ENCODE measurements at places on chromosomes 13 and 19.
A peak's percentile ranks its signal among the peaks of the same experiment; 100 is the strongest.

DNA sequence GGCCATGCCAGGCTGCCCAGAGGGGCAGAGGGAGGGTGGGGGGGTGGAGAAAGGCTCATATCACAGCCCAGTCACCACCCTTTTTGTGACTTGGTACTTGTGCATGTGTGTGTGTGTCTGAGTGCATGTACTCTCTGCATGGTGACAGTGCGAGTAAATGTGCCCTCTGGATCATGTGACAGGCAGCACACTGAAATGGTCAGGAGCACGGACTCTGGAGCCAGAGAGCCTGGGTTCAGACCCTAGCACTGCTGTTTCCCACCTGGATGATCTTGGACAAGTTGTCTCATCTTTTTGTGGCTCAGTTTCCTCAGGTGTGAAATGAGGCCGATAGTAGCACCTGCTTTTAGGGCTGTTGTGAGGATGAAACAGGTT lies 2.0 kb downstream of the CIC start:
- no peak for DNase-seq

DNA sequence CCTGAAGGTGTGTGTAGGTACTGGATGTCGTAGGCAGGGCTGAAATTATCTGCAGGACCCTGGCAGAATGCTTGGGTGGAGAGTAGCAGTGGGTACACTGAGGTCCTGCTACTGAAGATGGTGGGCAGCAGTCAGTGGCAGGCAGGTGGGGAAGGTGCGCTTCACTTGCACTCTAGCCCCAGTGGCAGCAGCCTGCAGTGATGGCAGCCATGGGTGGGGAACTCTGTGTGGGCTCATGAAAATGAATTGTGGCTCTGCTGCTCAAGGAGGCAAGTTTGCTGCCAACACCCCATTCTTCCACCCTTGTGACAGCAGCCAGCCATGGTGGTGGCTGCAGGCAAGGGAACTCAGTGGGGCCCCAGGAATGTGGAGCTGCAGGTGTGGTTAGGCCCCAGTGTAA lies 1242.7 kb upstream of the MIR17HG start:
- DNase-seq, result no peak

- DNase-seq, result no peak
Observed at GRCh38 chr13:41858780-41859179, 102.1 kb downstream of the VWA8 start.

GRCh38 chr13:48144413-48145035 lies 49.6 kb upstream of the MED4 start:
- no peak for DNase-seq

- DNase-seq, result no peak
Observed at GRCh38 chr19:2923510-2923909, 21.3 kb downstream of the ZNF77 start.

- DNase-seq, result no peak
Observed at GRCh38 chr13:113562085-113562749, 22.3 kb upstream of the TFDP1 start.

GRCh38 chr13:98457053-98457452 lies 119.9 kb downstream of the STK24 start:
- DNase-seq, result no peak

GRCh38 chr13:113485545-113485944 lies 5.0 kb downstream of the DCUN1D2 start:
- DNase-seq, result no peak

GRCh38 chr19:2013683-2013961 lies 1.9 kb downstream of the BTBD2 start:
- DNase-seq, result no peak

DNA sequence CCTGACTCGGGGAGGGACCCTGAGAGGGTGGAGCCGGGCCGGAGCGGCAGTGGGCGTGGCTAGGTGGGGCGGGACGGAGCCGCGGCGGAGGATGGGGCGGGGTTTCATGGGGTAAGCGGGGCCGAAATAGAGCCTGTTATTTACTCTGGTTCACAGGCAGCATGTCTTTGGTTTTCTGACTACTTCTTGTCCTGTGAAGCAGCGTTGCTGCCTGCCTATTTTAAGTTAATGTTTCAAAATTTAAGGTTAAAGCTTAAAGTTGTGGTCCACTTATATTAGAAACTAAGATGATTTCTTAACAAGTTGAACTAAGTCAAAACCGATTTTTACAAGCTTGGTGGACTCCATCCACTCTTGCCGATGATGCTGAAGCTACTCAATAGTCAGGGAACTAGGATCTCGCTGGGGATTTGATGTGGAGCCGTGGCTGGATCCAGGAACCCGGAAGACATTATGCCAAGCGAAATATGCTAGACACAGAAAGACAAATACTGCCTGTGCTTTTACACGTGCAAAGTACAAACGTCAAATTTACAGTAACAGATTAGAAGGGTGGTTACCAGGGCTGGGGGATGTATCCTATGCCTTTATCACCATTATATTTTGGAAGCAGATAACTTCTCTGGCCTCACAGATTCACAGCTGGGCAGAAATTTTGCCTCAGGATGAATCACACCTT lies 433 bp upstream of the ZNF616 start:
- peak; percentile 97 for DNase-seq

GRCh38 chr19:48530066-48530720 lies 18.6 kb upstream of the LMTK3 start:
- no peak for DNase-seq

GRCh38 chr13:49530457-49530856 lies 34.7 kb downstream of the PHF11 start:
- no peak for DNase-seq

GRCh38 chr19:4057931-4058692 lies 8.6 kb downstream of the ZBTB7A start:
- no peak for DNase-seq

GRCh38 chr19:41321204-41321599 lies 11.2 kb downstream of the CCDC97 start:
- DNase-seq, result no peak

DNA sequence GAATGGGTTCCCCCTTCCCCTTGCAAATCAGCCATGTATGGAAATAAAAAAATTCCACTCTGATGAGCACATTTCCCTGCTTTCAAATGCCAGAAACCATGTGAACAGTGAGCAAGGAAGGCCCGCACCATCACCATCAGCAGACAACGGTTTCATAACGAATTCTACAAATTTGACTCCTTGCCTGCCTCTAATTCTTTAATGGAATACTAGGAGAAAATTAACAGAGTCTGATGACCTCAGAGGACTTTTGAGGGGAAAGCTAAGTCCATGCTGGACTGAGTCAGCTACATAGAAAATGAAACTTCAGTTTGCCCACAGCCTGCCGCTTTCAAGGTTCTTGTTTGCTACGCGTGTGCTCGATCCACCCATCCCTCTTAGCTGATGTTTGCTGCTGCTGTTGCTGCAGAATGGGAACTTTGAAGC lies 46.7 kb upstream of the KL start:
- no peak for DNase-seq

DNA sequence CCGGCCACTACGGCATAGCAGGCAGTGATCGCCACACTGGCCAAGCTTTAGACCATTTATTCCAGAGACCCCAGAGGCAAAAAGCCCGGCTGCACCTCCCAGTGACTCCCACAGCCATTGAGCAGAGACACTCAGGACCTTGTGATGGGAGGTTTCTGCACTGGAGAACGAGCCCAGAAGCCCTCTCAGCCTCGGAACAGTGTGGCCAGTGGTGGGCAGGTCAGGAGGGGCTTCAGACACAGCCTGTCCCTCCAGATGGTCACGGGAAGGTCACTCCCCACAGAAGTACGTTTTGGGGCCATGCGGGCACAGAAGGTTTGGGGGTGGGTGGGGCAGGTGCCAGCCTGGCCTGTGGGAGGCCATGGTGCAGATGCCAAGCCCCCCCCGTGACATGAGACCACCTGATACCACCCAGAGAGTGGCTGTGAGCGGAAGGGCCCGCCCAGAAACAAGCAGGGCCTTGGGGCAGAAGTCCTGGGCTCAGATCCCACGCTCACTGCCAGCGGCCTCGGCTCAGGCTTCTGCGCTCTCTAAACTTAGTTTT lies 599 bp upstream of the F10 start:
- DNase-seq, result no peak

DNA sequence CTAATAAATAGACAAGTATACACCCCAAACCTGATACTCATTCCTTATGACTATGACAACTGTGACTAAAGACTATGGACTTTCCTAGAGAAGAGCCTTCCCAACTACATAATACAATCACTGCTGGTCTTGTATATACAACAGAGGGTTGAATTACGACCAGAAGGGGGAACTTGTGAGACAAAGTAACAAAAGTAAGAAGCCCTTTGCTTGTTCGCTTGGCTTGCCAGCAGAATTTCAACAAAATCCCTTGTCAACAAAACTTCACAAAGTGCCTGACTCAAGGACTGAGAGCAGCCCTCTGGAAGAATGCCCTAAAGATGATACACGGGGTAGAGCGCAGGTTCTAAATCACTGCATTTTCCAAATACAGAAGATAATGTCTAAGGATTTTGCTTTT lies 99.4 kb downstream of the WASF3 start:
- DNase-seq, result no peak

- peak; percentile 44 for DNase-seq
Observed at GRCh38 chr19:29211562-29212355, 1.2 kb downstream of the UQCRFS1 start.

GRCh38 chr13:50829226-50829625 lies 14.3 kb downstream of the DLEU7 start:
- DNase-seq, result no peak

Measured in T-helper 2 cell (primary cell).